ENCODE measurements at places on chromosomes 6 and 20.
A peak's percentile ranks its signal among the peaks of the same experiment; 100 is the strongest.

DNA sequence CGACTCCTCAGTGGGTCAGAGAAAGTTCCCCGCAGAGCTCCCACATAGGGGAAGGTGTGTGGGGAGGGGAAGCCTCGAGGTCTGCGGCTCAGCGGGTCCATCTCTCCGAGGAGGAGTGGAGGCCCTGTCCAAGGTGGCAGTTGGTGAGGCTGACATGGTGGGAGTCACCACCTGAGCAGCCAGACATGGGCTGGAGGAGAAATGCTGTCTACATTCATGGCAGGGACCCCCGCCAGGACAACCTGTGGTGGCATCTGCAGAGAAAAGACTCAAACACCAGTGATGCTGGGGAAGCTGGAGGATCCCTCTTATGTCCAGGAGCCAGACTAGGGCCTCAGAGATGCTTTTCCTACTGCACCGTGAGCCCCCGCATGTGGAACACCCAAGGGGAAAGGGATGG lies 49.8 kb downstream of the BMP7 start:
- no peak for DNase-seq

GRCh38 chr6:50271266-50271665 lies 221.5 kb upstream of the DEFB112 start:
- DNase-seq: no peak

DNA sequence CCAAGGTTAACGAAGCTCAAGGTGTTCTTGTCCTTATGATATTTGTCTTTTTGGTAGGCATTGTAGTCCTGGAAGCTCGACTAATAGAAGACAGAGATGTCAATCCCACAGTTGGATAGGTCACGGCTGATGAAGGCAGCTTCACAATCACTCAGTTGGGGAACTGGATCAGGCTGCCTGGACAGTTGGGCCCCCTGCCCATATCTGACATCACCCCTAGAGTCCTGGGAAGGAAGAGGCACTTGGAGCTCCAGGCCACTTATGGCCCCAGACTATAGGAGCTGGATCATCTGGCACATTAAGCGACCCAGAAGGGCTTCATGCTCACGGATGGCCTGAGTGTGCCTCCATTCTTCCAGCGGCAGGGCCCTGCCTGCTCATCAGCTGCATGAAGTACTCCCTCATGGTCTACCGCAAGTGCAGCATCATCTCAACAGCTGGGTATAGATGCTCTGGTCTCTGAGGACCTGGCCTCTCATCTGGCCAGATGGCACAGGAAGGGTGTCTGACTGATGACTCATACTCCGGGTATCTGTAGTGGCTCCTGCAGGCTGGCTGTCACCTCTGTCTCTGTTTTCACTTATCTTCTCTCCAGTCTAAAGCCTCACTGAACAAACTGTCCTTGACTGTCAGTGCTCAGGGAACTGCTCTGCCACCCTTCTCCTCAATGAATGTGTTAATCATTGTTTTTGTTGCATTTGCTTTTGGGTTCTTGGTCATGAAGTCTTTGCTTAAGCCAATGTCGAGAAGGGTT lies 29.2 kb upstream of the SSR1 start:
- DNase-seq: no peak

- DNase-seq: no peak
Measured at GRCh38 chr6:18585032-18585573, 198.0 kb downstream of the RNF144B start.

DNA sequence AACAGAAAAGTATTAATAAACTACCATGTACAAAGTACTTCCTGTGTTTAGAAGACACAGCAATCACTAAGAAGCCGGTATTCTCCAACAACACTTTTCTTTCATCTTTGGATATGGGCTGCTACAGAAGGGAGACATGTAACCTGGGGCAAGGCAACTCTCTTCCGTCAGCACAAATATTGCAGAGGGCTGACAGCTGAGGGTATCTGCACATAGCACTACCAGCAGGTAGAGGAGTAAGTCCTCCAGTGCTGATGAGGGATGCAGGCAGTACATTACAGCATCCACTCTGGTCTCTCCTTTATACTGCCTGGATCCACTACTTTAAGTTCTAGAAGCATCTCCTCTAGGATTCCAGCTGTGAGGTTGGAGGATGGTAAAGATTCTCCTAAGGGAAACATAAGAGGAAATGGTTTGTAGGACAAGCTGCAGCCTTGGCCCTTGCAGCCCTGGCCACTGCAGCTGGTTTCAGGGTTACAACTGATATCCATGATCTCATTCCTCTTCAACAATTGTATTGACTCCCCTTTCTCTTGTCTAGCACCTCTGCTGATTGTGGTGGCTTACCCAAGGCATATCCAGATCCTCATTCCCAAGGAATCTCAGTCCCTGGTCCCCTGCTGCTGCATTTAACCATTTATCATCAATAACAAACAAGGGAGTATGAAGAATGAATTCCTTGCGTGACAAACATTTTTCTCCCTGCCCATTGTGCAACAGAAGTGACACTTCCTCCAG lies 110.7 kb upstream of the ADGRF1 start:
- no peak for DNase-seq

GRCh38 chr6:26501482-26501986 lies 1.4 kb downstream of the BTN1A1 start:
- peak; percentile 7 for DNase-seq

- DNase-seq: no peak
Measured at GRCh38 chr6:142446168-142446567, 144.4 kb downstream of the ADGRG6 start.

DNA sequence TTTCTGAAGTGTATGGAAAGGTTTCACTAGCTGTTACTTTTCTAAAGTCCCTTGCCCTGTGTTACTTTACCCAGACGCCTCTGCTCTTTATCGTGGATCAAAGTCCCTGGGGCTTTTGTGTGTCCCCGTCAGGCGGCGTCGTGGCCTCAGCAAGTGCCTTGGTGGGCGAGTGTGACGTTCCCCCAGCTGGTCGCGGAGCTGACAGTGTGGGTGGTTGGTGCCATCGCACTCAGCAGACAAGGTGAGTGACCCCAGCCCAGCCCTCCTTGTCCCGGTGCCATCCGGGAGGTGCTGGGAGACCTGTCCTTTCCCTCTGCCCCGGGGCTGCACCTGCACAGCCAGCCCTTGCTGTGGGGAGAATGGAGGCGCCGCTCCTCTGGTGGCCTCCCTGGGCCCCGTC lies 27.3 kb upstream of the TCFL5 start:
- DNase-seq: no peak

GRCh38 chr6:20875369-20875963 lies 341.2 kb downstream of the CDKAL1 start:
- DNase-seq: no peak

DNA sequence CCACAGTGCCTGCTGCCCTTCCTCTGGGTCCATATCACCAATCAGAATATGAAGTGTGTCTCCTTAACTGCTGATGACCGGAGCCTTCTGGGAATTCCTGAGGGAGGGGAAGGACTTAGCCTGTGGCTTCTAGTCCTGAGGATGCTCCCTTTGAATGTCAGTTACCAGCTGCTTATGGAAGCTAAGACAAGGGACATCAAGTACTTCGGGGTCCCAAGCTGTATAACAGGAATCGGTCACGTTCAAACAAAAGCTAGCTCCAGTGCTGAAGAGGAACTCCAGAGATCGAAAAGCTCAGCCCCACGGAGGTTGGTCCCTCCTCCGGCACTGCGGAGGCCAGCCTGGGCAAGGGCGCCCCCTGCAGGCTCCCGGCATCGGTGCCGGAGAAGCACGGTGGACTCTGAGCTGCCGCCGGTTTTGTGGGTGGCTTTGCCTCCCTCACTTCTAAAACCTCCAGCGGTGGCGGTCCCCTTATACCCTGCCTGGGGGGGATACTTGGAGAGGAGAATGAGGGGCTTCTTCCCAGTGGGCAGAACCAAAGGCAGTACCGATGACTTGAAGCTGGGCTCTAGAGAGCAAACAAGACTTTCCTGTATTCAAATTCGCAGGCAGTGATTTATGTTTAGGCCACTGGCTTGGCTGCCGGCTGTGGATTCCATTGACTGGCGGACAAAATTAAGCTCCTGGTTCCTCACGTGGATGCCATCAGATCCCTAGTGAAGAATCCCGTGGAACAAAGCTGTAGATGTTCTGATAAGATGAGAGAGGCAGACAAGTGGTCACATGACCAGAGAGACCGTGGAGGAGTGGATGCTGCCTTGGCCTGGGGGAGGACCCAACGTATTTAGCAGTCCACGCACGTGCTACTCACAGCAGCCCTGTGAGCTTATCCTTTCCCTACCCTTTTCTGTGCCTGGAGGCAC lies 16.2 kb upstream of the UBR2 start:
- peak; percentile 74 for DNase-seq

DNA sequence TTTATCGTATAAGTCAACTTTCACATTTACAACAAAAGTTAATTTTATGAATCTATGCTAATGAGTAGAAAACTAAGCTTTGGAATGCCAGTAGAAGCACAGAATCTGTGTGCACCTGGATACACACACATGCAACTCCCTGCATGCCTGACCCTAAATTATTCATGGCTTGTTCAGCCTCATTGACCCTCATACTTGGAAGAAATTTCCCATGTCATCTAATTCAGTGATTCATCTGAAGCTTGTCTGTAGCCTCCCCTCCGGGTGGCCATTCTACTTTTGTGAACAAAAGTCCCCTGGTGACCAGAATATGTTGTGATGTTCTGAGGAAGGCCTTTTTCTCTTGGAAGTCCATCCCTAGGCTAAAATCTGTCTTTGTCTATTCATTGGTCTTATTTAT lies 1078.4 kb downstream of the KIF16B start:
- no peak for DNase-seq

DNA sequence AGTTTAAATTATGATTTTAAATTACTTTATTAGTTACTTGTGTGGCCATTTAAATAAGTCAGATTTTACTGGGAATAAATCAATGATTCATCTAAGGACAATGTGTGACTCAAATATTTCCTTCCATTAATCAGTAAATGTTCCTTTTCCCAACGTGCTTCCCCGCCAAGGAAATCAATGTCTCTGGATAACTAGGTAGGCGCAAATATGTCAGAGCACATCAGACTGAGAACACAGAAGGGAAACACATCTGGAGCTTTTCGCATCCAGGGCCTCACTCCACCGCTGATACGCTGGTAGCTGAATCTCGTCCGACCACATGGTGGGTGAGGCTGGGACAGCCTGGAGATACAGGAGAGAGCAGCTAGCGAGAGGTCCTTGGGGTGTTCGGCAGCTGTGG lies 56.4 kb upstream of the RPS6KA2 start:
- no peak for DNase-seq

- no peak for DNase-seq
Measured at GRCh38 chr20:19631410-19631809, 126.6 kb upstream of the RIN2 start.

DNA sequence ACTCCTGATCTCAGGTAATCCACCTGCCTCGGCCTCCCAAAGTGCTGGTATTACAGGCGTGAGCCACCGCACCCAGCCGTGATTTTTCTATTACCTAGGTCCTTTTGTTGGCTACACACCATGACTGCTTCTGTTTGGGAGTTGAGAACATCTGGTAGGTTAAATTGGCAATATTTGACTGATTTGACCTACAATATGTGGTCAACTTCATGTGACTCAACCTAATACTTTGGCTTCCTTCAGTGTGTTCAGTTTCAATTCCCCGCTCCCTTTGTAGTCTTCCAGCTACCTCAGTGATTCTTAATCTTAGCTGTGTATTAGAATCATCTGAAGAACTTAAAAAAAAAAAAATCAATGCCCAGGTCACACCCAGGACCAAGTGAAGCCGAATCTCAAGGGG lies 47.4 kb downstream of the MYB start:
- DNase-seq: no peak

DNA sequence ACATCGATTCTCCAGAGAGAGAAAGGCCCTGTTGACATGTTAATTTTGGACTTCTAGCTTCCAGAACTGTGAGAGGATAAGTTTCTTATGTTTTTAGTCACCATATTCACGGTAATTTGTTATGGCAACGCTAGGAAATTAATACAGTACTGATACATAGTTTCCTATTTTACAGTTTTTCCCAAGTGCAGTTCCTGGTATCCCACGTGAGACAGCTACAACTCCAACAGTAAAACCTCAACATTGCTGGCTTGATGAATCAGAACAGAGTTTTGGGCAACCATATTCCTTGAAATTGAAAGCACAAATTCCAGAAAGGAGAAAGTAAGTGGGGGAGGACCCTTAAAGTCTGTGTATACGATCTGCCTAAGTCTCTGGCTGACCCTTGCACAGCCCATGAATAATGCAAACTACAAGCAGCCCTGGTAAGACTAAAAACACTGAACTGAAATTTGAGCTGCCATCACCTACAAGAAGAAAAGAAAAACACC lies 505.1 kb upstream of the NRSN1 start:
- no peak for DNase-seq

GRCh38 chr6:75206576-75207342 lies 906 bp upstream of the COL12A1 start:
- DNase-seq: no peak

GRCh38 chr6:6781172-6781872 lies 192.8 kb downstream of the LY86 start:
- no peak for DNase-seq

GRCh38 chr6:157312757-157313156 lies 10.6 kb downstream of the TMEM242 start:
- DNase-seq: no peak

DNA sequence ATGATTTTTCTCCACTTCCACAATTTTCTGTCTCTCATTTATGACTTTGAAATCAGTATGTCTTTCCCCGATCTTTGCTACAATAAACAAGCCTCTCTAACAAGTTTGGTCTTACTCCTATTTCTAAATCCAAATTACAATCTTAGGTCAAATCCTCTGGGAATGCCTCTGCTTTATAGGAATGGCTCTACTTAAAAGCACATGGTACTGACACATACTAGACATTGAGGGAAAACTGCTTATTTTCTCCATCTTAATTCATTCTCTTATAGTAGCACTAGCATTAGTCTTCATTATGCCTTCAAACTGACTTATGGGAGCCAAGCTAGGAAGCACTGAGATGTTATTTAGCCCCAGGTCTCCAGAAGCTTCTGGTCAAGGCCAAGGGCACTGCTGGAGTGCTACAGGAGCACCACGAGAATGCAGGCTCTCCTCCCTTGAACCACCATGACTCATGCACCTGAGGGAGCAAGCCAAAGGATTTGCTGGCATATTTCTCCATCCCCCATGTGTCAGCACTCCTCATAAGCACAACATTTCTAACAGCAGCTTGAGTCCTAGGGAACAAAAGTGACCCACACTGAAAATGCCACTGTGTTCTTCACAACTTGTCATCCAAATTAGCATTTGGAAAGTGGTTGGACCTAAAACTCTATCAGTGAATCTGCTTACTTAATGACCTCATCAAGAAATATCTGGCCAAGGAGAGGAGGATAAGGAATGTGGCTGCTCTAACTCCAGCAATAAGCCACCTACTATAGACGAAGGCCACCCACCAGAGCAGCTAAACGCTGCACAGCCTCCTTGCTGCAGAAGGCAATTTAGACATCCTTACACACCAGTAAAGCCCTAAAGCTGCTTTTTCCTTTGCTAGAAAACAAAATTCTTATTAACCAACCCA lies 156.8 kb upstream of the KCNQ5 start:
- no peak for DNase-seq

Data from stimulated activated CD8-positive, alpha-beta memory T cell treated with anti-CD3 and anti-CD28 coated beads, Interleukin-7, amount 100 ng/mL, for 48 hours (primary cell).